CD4-positive, CD25-positive, alpha-beta regulatory T cell (primary cell): ENCODE measurements at places on chromosomes 7 and 10. TPM values are rescaled to one million over a fixed set of nuclear protein-coding genes. Genes with fewer than 3 reads are reported as not detected.

The TFR2 gene
- 8.0 TPM for total RNA-seq

The HOXA9 gene
- 1.1 TPM for total RNA-seq

The AKR1D1 gene
- total RNA-seq: not detected

The CLRN3 gene
- total RNA-seq: not detected

The CARD11 gene
- total RNA-seq: 118 TPM

The FGFBP3 gene
- total RNA-seq: 1.5 TPM

The TMEM229A gene
- total RNA-seq: not detected

The MSMB gene
- not detected for total RNA-seq

The CRTAC1 gene
- not detected for total RNA-seq

DNA sequence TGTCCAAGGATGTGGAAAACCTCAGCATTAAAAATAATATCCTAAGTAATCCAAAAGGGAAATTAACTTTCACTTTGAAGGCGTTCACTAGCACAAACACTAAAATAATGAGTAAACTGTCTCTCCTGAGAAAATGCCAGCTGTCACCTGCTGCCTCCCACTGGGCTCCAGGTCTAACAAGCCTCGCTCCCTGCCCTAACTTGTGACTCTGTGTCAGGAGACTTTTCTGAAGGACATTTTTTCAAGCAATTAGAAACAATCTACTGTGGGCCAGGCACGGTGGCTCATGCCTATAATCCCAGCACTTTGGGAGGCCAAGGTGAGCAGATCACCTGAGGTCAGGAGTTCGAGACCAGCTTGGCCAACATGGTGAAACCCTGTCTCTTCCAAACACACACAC lies 72.8 kb upstream of the GLCCI1 start:
- DNase-seq: no peak

- DNase-seq: no peak
Observed at GRCh38 chr7:129665013-129665401, 53.5 kb downstream of the NRF1 start.

DNA sequence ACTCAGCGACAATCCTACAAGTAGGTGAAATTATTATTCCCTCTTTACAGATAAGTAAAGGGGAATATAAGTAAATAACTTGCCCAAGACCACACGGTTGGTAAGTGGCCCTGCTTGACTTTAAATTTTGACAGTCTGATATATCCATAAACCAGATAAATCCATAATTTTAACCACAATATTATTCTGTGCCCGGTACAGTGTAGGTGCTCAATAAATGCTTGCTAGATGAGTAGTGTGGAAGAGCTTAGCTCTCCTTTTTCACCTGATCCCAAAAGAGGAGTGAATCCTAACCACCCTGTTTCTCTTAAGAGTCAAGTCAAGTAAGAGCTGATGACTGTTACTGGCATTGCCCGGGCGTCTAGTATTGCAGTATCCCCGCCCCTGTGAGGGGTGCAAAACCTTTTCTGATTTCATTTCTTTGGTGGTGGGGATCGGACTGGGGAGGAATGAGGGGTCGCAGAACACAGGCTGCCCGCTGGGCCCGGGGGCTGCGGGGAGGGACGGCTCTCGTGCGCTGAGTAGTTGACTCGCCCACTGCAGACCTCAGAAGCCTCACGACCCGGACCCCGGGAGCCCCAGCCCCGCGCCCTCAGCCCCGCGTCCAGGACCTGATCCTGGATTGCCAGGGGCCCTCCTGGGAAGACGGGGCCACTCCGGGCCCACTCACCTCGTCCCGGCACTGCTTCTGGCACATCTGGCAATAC lies 490 bp downstream of the KIN start:
- DNase-seq: no peak

GRCh38 chr7:94223375-94224084 lies 171.2 kb upstream of the COL1A2 start:
- no peak for DNase-seq

DNA sequence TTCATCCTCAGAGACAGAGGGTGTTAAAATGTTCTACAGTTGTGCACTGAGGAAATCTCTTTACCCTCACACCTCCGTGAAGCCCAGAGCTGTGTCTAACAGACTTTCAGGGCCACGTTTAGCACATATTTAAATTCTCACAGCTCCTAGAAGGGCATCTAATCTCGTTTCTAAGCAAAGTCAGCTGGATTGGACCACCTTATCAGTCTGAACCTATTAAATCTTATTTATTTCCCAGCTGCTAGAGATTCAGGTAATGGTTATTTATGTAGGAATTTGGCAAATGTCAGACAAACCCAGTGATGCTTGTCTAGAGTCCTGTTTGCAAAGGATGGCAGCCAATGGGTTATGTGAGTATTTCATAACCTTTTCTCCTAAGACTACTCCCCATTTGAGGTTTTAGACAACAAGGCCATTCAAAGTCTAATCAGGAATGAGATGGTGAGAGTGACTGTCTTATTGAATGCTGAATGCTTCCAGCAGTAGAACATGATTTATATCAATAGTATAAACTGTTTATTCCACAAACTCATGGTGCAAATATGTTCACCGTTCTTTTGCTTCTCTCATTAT lies 54.8 kb upstream of the EXOC4 start:
- no peak for DNase-seq

DNA sequence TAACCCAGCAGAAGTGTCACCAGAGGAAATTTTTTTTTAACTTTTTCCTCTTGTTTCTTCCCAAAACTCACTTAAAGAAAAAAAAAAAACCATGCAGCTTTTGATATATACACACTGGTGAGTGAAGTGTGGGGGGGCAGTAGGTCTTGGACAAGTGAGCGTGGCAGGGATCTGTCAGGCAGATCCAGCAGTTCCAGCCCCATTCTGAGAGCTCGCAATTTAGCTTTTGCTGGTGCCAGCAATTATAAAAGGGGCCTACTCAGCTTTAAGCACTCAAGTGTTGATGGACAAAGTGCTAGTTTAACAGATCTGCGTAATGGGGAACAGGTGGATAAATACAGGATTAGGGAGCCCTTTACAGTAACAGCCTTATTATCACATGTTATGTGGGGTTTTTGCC lies 619.2 kb upstream of the GALNT17 start:
- DNase-seq: no peak
